GM19239 (cell line): ENCODE measurements at places on chromosomes 2 and 18.

GRCh38 chr2:59658906-59659635 is 894.4 kb downstream of the BCL11A start:
- DNase-seq = no peak

- DNase-seq = no peak
These were observed 6.5 kb downstream of the SUCLG1 start for GRCh38 chr2:84452624-84453023.

GRCh38 chr2:151947813-151948165 is 119.6 kb upstream of the ARL5A start:
- no peak for DNase-seq

DNA sequence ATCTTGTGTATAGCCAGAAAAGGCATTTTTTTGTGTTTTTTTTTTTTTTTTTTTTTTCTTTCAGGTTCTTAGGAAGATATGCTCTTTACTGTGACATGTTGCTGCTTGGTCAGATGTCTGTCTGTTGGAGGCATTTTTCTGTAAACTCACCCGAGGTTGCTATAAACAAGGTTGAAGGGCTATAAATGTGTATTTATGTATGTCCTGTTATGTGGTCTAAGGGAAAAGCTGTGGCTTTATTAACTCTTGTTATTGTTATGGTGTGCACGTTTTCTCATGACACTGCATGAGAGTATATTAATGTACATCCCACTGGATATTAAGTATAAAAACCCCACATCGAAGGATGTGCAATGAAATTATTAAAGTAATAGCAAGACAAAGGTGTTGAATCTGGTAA is 102.0 kb downstream of the ZNF532 start:
- DNase-seq = no peak

GRCh38 chr2:43383533-43383932 is 157.1 kb upstream of the ZFP36L2 start:
- DNase-seq = no peak

DNA sequence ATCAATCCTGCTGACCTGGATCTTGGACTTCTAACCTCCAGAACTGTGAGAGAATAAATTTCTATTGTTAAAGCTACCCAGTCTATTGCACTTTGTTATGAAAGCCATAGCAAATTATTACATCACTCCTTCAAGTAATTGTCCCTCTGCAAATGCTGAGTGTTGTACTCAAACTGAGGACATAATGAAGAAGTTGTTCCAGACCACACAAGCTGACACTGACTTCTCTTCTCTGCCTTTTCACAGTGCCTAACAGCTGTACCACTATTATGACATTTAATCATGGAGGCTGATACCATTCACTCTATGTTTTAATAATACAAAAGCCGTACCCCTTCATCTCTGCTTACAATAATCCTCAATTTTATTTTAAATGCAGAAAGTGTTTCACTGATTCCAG is 424.1 kb upstream of the PIK3C3 start:
- no peak for DNase-seq

DNA sequence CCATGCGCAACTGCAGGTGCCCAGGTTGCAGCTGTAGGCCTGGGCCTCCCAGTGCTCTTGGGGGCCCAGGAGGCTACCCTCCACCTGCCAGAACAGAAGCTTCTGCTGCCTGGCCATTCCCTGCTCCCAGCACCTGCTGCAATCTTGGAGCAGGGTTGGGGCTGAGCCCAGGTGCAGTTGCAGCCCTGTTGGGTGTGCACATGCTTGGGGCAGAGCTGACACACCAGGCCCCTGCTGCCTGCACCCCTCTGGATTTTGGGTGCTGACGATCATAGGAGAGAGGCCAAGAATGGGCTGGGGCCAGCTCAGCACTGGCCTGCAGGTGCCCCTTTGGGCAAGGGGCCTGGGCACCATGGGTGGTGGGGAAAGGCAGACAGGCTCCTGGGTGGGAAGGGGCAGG is 20.5 kb upstream of the SP140L start:
- no peak for DNase-seq

DNA sequence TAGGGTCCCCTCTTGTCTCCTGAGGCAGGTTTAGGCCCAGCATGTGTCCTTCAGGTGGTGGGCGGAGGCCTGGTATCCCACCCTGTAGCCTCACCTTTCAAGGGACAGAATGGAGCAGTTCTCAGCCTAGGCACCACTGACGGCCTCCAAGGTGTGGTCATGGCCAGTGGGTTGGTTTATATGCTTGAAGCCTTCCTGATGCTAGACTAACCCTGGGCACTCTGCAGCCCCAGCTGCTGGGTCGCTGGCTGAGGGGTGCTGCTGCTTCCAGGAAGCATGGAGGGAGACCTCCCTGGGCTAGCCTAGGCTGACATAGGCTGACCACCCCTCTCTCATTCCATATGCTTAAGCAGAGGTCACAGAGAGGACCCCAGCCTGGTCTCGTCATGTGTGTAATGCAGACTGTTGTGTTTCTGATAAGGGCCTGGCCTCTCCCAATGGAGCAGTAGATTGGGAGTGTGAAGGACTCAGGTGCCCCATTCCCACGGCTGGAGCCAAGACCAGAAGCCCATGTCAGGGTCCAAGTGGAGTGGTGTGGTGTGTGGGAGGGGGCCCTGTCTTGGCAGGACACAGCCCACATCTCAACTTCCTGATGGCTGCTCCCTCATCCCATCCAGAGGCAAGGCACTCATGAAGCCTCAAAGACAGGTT is 206.6 kb downstream of the DYSF start:
- DNase-seq = no peak

DNA sequence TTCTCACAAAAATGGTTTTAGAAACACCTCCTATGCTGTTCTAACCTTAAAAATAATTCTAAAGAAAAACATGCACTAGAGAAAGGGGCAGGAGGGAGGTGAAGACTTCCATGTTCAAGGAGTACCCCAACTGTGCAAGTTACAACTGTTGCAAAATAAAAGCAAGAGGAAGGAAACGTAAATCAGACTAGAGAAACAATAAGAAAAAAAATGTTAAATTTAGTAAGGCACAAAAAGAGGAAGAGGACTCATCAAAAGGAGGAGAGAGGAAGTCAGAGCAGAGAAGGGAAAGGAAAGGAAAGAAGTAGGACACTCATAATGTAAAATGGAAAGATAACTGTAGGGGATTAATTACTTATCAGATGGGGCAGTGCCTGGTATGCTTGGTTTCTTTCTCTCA is 34.1 kb downstream of the RAPH1 start:
- DNase-seq = no peak

GRCh38 chr2:53242090-53242489 is 525.5 kb upstream of the CHAC2 start:
- no peak for DNase-seq

GRCh38 chr2:227163998-227164762 is at the start of the genes COL4A3 and COL4A4:
COL4A3 (plus strand) TSS chr2:227164624; CDS start chr2:227164727, 103 bp downstream.
COL4A4 (minus strand) TSS chr2:227164205; CDS start chr2:227147483, 16,722 bp downstream.
- DNase-seq = peak; percentile 20

- no peak for DNase-seq
These were observed 109.0 kb downstream of the CERS6 start for GRCh38 chr2:168565112-168565511.

DNA sequence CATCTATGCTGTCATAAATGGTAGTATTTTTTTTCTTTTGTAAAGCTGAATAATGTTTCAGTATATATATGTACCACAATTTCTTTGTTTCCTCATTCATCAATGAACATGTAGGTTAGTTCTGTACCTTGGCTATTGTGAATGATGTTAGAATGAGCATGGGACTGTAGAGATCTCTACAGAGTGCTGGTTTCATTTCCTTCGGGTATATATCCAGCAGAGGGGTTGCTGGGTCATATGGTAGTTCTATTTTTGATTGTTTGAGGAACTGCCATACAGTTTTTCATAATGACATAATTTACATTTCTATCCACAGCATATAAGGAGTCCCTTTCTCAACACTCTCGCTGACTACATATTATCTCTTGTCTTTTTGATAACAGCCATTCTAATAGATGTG is 243.5 kb downstream of the CDH7 start:
- no peak for DNase-seq

DNA sequence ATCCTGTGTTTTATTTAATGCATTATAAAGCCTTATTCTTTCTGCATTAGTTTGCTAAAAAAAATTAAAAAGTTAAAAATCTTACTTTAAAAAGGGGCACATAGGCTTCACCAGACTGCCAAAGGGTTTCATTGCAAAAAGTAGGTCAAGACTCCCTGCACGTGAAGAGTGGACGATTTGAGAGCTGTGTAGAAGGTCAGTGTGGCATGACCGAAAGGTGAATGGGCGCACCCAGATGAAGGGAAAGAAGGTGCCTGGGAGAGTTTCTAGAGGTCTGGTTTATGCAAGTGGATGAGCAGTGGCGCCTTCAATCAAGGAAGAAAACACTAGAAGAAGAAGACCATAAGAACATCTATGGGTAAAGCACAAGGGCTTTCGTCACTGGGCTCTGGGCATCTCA is 111.0 kb downstream of the SP3 start:
- DNase-seq = no peak

GRCh38 chr2:28833740-28834470 is 23.3 kb downstream of the SPDYA start:
- no peak for DNase-seq

DNA sequence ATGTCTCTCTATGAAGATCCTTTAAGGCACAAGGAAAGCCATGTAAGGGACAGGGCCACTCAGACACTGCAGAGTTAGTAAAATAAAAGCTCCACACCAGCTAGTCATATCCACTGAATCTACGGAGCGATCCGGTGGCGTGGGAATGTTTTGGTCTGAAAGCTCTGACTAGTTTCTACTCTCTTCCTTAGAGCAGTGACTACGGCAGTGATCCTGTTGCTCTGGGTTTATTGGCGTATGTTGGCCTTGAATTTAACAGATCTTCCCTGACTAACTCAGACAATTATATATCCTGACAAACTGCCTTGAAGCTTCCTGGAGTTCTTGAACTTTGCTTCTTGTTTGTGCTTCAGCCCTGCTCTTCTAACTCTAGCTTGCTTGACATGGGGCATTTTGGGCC is 115.3 kb upstream of the FZD5 start:
- DNase-seq = no peak

DNA sequence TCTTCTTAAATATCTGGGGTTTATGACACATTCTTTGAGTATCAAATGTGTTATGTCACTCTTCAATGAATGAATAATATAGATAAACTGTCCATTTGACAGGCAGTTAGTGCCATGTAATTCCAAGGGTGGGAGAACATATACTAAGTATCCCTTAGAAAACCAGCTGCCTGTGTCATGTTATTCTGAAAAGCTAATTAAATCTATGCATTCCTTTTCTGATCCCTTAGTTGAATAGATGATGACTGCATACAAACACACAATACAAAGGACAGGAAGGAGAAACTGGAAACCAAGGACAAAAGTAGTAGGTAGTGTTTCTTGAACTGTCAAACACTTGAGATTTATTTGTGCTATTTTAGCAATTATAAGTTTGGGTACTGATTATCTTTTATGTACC is 8.3 kb downstream of the ARHGAP28 start:
- no peak for DNase-seq

GRCh38 chr2:163173591-163173990 is 335.0 kb upstream of the KCNH7 start:
- no peak for DNase-seq

DNA sequence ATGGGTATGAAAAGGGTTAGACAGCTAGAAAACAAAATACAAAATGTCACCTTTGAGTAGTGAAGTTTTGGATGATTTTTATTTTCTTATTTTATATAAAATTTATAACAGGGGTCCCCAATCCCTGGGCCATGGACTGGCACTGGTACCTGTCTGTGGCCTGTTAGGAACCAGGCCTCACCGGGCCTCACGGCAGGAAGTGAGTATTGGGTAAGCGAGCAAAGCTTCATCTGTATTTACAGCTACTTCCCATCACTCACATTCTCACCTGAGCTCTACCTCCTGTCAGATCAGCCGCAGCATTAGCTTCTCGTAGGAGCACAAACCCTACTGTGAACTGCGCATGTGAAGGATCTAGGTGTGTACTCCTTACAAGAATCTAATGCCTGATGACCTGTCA is 202.8 kb upstream of the TWIST2 start:
- no peak for DNase-seq

DNA sequence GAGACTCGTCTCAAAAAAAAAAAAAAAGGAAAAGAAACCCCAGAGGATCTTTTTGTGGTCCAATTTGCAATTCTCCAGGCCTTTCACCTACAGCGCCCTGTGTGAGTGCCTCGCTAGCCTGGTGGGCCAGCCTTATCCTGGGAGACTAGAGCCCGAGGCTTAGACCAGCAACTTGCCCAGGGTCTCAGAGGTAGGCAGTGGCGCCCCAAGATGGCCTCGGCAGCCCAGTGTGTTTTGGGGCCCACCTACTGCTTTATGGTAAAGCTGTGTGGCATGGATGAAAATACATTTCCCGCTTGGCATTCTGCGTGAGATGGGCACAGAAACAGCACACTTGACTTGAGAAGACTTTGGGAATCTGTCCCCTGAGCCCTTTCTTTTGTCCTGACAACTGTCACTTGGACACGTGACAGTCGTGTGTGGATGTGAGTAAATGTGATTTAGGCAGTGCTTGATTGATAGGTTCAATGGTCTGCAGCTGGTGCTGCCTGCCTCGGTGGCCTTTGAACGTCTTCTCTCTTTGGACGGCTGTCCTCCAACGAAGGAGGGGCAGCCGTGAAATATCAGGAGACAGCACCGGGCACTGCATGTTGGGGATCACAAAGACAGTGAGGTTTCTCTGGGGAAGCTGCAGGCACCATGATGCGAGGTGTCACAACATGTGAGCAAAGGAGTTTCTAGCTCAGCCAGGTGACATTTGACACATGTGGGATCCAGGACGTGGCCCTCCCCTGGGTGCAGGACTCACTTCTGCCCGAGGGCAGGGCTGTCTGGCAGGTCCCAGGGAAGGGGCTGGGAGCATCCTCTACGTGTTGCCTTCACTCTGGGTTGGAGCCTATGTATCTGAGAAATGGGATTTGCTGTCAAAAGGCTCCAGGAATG is 209.5 kb upstream of the TWIST2 start:
- no peak for DNase-seq

- no peak for DNase-seq
These were observed 509.2 kb upstream of the SPHKAP start for GRCh38 chr2:228690681-228691080.

DNA sequence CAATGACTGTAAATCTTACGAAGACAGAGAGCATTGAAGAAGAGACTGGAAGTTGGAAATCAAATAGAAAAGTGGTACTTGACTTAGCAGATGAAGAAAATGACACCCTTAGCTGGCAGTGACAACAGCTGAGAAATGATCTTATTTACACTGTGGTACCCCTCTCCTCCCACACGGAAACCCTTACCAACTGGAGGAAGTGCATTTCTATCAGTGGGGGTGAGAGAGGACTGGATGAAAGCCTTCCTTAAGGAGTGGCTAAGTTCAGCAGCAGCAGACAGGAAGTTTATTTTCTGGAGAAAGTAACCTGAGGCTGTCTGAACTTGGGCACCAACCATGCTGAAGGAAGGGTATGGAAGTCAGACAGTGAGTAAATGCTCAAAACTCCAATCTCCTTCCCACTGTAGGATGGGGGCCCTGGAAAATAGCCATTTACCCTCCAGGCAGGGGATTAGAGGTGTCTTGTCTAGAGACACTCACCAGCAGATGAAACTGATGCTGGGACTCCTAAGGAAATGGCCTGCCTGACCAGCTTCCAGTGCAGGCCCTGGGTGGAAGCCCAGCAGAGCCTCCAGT is 160.2 kb upstream of the NCK2 start:
- DNase-seq = no peak

GRCh38 chr2:9800975-9801726 is 42.1 kb upstream of the TAF1B start:
- no peak for DNase-seq
